Hair follicle dermal papilla cell (primary cell): ENCODE measurements at places on chromosomes 7 and 10. TPM values are rescaled to one million over a fixed set of nuclear protein-coding genes. Genes with fewer than 3 reads are reported as not detected.

ADIRF gene
- 10.4 and 24.4 TPM in 2 replicates for total RNA-seq

COA1 gene
- total RNA-seq, result 37.8 and 43.2 TPM in 2 replicates

RGR gene
- not detected in 2 replicates for total RNA-seq

HMX3 gene
- total RNA-seq, result not detected in 2 replicates

PRXL2A gene
- total RNA-seq, result 20.4 and 23.0 TPM in 2 replicates

TMEM184A gene
- 0.36 and 0.49 TPM in 2 replicates for total RNA-seq

PCBD1 gene
- total RNA-seq, result 14.9 and 22.0 TPM in 2 replicates
